Hematopoietic multipotent progenitor cell treated with erythropoietin and hydrocortisone succinate and interleukin-3 and kit ligand, for 15 days (in vitro differentiated cells): ENCODE measurements at places on chromosomes 1 and 21.

GRCh38 chr1:211800925-211801607 lies 29.5 kb downstream of the LPGAT1 start:
- no peak for DNase-seq

- no peak for DNase-seq
These were observed 19.7 kb downstream of the ITSN1 start for GRCh38 chr21:33662046-33662445.

DNA sequence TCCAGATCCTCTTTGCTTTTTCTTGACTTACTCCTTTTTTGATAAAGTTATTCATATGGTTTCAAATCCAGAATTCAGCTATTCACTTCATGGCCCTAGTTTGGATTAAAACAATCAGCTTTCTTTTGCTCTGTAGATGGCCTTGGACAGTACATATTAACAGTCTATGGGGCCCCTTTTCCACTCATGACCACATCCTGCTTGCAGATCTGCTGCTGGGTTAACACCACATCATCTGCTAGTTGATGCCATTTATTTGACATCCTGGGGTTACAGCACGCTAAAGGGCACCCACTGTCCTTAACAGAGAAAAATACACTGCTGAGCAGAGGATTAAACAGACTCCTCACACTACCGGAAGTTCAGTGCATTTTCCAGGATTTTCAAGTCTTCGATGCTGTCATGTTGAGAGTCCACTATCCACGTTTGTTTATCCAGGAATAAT lies 941 bp upstream of the IFI16 start:
- no peak for DNase-seq

DNA sequence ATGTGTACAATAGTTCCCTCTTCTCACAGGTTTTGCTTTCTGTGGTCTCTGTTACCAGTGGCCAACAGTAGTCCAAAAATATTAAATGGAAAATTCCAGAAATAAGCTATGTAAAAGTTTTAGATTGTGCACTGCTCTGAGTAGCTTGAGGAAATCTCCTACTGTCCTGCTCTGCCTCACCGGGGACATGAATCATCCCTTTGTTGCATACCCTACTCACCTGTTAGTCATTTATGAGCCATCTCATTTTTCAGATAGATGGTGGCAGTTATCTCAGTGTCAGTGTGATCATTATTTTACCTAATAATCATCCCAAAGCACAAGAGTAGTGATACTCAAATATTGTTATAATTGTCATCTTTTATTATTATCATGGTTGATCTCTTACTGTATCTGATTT lies 688.1 kb downstream of the PLA2G4A start:
- no peak for DNase-seq

DNA sequence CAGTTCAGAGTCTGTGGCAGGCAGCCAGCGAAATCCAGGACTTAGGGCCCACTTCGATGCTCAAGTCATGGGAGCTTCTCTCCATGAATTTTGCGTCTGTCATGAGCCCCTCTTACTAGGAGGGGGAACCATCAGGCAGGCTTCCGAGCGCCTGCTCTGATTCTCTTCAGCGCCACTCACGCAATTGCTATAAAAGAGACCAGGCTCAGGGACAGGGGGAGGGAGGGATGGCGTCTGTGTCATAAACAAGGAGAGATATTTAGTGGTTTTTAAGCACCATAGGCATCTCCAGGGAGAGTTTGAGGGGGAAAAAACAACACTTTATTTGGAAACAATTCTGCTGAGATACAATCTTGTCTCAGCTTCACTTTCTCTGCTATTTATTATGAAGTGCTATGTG lies 60.6 kb downstream of the NAV1 start:
- no peak for DNase-seq

- no peak for DNase-seq
These were observed 47.3 kb downstream of the DISP3 start for GRCh38 chr1:11526071-11526895.

DNA sequence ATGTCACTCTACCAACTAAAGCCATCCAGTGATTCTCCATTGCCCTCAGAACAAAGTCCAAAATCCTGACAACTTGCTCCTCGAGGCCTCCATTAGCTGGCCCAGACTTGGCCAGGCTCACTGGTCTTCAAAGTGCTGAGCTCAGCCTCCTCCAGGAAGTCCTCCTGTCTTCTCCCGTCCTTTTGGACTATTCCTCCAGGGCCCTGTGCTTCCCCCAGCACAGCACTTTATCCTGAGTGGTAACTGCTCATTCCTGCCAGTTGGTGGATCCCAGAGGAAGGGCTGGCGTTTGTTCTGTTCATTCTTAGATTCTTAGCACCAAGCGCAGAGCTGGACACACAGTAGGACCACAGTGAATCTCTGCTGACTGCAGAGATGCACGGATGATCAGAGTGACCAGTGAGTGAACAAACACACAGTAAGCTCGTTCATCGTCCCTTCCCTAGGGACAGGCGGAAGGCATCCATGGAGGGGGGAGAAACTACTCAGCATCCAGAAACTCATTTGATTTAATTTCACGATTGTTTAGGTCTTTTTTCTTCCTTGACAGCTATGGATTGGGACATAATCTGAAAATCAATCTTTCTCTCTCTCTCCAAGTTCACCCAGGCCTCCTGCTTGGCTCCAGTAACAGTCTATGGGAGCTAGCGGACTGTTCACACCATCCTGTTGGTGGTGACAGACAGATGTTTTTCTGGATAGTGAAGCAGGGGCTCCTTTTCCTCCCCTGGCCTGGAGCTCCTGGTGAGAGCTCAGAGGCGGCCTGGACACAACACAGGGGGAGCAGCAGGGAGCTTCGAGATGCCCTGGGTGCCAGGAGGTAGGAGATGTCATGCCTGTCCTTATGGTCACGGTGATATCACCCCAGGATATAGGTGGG lies 180.2 kb downstream of the PTPRU start:
- no peak for DNase-seq

DNA sequence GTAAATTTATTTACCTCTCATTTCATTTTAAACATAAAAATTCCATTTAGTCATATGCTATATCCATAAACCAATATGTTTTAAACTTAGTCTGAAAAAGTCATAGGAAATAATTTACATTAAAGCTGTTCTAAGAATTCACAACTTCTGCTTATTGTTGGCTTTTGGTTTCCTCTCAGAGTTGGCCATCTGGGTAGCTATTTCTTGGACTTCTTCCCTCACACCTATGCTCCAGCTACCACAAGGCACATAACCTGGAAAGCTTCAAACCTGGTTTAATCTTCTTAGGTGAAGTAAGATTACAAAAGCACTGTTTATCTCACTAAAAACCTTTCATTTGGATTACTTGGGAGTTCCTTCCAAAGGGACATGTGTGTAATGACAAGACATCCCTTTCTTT lies 29.8 kb downstream of the RBM11 start:
- DNase-seq: no peak

GRCh38 chr1:10529765-10530164 lies 55.0 kb downstream of the PEX14 start:
- no peak for DNase-seq

- DNase-seq: peak; percentile 53
These were observed 1.7 kb downstream of the SLC50A1 start for GRCh38 chr1:155137154-155137949.

- DNase-seq: no peak
These were observed 21.1 kb upstream of the TBX15 start for GRCh38 chr1:119009312-119009655.

DNA sequence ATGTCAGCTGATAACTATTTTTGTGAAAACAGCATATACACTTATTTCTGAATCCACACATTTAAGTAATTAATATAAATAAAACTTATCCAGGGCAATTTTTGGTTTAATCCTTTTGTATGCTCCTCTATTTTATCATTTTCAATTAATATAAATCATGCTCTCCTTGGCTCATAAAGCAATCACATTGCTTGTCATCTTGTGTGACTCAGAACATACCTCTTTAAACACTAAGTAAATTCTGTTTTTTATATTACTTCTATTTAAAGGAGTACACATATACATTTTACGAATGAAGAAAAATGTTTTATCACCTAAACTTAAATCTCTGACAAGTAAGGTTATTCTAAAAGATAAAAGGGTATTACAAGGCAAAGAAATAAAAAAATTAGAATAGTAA lies 175.3 kb downstream of the USH2A start:
- no peak for DNase-seq

GRCh38 chr1:22711071-22711470 lies 432 bp downstream of the EPHB2 start:
- no peak for DNase-seq

DNA sequence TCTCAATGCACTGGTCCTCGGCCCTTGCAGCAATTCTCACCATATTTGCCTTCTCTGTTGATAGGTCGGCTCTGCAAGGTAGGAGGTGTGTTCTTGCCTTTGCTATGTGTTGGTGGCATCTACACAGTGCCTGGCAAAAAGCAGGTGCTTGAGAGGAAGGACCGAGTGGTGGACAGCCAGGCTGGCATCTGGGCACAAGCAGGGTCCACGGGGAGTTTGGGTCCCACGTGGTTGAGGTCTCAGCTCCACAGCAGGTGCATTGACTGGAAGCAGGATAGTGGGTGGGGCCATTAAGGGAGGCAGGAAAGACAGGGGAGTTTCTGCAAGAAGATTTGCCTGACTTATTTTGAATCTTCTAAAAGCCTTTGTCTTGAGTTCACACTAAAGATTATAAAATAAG lies 81.2 kb upstream of the WNT4 start:
- no peak for DNase-seq

- DNase-seq: peak; percentile 29
These were observed 2.4 kb downstream of the NTPCR start for GRCh38 chr1:232952514-232953499.

DNA sequence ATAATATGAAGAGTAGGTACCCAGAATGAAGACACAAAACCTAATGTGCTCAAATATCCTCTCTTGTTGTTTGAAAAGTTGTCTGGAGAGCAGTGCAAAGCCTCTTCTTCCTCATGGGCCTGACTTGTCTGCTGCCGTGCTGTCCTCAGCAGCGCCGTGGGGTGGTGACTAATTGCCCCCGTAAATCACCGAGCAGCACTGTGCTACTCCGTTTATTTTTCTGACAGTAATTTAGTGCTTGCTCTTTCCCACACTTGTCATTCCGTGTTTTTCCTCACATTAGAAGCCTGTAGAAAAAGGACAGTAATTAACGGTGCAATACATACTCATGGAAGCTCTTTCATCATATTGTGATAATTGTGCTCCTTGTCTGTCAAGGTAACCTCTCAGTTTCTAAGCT lies 114.8 kb upstream of the BARHL2 start:
- no peak for DNase-seq
